ENCODE measurements at places on chromosomes 2 and 18.
A peak's percentile ranks its signal among the peaks of the same experiment; 100 is the strongest.

DNA sequence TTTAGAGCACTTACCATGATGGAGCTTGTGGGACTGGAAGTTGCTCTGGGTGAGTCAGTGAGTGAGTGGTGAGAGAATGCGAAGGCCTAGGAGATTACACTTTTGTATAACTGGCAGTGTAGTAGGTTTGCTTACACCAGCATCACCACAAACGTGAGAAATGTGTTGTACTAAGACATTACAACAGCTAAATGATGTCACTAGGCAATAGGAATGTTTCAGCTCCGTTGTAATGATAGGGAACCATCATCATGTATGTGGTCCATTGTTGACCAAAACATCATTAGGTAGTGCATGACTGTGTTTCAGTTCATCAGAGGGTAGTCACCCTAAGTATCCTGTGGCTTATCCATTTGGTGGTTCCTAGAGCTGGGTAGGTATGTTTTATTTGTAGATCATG lies 11.9 kb downstream of the ZNF407 start:
- DNase-seq, result no peak

- no peak for DNase-seq
Observed at GRCh38 chr2:45229411-45229810, 220.2 kb upstream of the SIX2 start.

DNA sequence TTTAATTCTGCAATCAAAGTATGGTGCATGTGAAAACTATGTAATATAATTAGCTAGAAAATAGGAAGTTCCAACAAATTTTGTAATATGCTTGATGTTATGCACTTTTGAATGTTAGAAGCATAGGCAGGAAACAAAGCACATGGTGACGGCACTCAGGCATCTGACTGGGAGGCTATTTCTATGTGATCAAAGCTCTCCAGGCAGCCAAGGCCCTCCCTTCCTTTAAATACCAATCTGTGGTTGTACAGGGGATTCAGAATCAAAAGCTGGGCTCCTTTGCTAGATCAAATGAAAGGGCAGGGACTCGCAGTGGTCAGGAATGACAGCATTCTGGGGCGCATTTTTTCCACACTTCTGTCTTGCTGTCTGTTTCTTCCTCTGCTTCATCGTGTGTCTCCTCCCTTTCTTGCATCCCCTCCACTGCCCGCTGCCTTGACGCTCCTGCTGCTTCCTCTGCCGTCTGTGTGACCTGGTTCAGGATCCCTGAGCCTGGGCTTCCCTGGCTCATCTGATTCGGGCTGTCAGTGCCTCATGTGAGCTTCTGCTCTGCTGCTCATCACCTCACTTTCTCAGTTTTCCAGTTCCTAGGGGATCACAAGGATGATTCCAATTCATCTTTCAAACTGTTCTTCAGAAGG lies 30.9 kb downstream of the TMEM182 start:
- no peak for DNase-seq

- DNase-seq, result no peak
Observed at GRCh38 chr2:154794406-154794805, 95.9 kb downstream of the KCNJ3 start.

DNA sequence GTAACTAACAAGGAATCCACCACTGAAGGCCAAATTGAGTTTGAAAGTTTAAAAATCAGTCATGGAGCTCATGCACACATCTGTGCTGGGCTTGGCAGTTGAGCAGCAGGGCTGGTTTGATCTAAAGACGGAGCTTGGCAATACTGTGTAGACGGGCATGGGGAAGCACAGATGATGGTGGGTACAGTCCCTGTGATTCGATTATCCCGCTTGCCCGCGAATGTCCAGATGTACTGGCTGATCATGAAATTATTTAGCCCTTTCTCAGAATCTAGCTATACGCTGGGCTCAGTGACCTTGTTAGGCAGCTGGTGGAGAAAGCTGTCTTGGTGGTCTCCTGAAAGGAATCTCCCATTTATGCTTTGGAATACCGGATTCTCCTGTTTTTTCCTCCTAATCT lies 74.8 kb upstream of the SOX11 start:
- DNase-seq, result no peak

DNA sequence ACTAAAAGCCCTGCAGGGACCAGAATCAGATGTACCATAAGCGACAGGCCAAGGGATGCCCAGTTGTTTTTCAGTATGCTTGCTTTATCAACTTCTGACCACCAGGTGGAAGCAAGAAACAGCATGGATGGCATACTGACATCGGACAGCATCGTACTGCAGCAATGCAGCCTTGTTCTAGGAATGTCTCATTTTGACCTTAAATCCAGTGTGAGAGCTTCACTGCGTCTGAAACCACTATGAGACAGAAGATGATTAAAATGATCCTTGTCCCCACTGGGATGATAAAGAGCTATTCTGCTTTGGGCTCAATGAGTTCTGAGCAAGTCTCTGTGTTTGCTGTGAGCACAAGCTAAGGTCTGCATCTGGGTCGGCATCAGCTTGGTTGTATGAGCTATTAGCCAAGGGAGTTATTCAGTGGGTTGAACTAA lies 54.3 kb downstream of the CDK15 start:
- peak; percentile 6 for DNase-seq

GRCh38 chr2:69483024-69483423 lies 45.8 kb upstream of the NFU1 start:
- DNase-seq, result no peak

GRCh38 chr18:44744161-44745121 lies 63.8 kb downstream of the SETBP1 start:
- DNase-seq, result no peak

DNA sequence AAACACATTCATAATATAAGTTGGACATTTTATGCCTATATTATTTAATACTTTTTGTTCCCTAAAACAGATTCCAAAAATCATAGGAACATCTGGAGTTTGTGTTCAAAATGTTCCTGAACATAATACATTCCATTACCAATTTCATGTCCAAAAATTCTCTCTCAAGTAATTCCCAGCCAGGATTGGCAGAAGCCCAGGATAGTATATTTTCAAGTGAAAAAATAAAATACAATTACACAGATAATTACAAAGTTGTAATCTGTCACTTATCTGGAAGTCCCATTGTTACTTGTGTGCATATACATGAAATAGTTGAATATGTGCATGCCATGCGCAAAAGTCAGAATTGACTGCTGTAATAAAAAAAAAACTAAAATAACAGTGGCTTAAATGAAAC lies 5.2 kb upstream of the SCN7A start:
- DNase-seq, result no peak

- no peak for DNase-seq
Observed at GRCh38 chr2:172863341-172863740, 127.7 kb downstream of the RAPGEF4 start.

GRCh38 chr2:149399934-149400615 lies 69.7 kb downstream of the LYPD6 start:
- no peak for DNase-seq

GRCh38 chr2:171136024-171136423 lies 24.7 kb downstream of the TLK1 start:
- no peak for DNase-seq

DNA sequence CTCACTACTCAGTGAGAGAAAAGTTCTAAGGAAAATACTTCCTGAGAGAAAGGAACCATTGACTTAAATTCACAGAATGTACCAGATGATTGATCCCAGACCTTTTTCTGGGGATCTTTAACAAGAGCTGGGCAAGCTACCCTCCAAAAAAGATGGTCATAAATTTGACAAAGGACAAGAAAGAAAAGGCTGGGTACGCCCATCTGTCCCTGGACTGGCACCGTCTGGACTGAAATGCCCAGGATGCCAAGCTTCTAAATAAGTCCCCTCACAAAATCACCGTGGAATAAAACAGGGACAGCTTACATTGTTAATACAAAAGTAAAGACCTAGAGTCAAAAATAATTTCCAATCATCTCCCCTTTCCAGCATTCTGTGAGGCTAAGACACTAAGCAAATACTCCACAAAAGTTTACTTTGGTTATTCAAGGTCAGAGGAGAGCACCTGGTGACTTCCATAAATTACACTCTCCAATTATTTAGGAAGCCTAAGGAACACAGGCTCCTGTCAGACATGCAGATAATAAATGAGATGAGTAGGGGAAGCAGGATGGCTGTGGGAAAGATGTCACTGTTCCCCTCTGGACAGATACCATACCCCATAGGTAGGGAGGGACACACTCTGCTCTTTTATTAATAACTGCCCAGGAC lies 69.9 kb downstream of the UXS1 start:
- no peak for DNase-seq

- DNase-seq, result no peak
Observed at GRCh38 chr2:143802242-143802641, 673.0 kb downstream of the ARHGAP15 start.

- no peak for DNase-seq
Observed at GRCh38 chr2:96832754-96833507, 10.9 kb downstream of the ANKRD23 start.

DNA sequence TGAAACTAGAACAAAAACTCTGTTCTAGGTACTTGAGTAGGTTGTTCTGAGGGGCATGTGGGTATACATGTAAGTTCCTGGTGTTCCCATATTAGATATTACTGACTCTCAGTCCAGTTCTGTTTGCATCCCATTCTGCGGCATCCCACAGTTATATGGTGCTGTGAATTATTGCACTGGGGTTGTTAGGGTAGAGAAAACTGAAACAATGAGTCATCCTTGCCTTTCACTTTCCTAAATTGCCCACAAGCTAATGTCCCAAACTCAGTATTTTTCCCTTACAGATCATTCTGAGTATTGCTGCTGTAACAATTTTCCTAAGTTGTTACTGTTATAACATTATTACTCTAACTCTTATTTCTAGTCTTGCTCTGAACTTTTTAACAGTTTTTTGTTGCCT lies 3.0 kb downstream of the WDR75 start:
- DNase-seq, result no peak

- DNase-seq, result no peak
Observed at GRCh38 chr2:233436691-233437438, 82.6 kb downstream of the DGKD start.

GRCh38 chr2:98880266-98881152 lies 55.5 kb downstream of the CRACDL start:
- DNase-seq, result no peak

Measured in activated naive CD4-positive, alpha-beta T cell (primary cell).